ENCODE measurements at places on chromosomes 2 and 18.

DNA sequence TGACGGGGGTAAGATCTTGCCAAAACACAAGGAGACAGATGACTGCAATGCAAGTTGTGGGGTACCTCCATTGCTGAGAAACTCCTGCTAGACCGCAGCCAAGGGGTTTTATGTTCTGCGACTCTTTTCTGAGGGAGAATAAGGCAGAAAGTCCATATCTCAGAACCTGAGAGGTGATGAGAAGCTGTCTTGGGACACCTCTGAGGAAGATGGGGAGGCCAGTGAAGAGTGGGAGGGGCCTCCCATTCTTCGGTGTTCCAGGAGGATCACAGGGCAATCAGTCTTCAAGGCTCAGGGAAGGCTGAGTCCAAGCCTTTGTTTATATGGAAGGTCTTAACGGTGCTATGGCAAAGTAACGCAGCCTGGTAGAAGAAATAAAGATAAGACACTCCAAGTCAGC lies 18.0 kb downstream of the CYP27A1 start:
- DNase-seq: no peak

GRCh38 chr2:2755990-2756389 lies 424.9 kb upstream of the MYT1L start:
- DNase-seq: no peak

GRCh38 chr2:47460766-47461165 lies 57.8 kb downstream of the MSH2 start:
- no peak for DNase-seq

DNA sequence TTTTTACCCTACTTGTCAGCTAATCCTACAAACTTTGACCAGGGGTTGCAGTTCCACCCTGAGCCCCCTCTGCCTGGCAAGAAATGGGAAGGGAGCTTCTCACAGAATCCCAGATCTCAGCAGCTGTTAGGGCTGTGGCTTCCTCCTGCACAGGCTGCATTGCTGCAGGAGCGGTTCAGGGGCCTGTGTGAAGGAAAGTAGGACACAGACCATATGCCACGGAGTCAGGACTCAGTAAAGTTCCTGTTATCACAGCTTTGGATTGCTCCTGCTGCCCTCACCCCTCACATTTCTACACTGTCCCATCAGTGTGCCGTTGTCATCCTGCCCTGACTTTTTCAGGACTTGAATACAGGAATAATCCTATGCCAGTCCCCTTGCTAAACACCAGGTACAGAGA lies 62.8 kb upstream of the SP3 start:
- no peak for DNase-seq

- no peak for DNase-seq
Measured at GRCh38 chr2:130135692-130136541, 6.9 kb upstream of the POTEF start.

DNA sequence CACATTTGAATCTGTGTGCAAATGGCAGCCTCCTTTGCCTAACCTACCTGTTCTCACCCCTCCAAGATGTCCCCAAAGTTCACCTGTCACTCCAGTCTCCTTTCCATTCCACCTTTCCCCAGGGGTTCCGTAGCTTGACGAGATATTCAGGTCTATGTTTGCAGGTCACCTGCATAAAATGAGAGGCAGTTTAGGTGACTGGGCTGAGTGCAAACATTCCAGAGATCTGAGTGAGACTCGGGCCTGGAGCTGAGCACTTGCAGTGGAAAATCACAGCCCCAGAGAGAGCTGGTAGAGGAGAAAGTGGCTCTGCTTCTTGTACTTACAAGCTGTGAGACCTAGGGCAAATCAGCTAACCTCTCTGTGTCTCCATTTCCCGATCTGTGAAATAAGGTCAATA lies 20.1 kb downstream of the CAPN14 start:
- DNase-seq: no peak

- DNase-seq: no peak
Measured at GRCh38 chr2:11389551-11390398, 45.3 kb upstream of the ROCK2 start.

- no peak for DNase-seq
Measured at GRCh38 chr2:55763721-55764120, 70.1 kb upstream of the PNPT1 start.
